Right ventricle myocardium inferior (tissue), 1 donor: ENCODE measurements at places on chromosomes 12 and 14.

DNA sequence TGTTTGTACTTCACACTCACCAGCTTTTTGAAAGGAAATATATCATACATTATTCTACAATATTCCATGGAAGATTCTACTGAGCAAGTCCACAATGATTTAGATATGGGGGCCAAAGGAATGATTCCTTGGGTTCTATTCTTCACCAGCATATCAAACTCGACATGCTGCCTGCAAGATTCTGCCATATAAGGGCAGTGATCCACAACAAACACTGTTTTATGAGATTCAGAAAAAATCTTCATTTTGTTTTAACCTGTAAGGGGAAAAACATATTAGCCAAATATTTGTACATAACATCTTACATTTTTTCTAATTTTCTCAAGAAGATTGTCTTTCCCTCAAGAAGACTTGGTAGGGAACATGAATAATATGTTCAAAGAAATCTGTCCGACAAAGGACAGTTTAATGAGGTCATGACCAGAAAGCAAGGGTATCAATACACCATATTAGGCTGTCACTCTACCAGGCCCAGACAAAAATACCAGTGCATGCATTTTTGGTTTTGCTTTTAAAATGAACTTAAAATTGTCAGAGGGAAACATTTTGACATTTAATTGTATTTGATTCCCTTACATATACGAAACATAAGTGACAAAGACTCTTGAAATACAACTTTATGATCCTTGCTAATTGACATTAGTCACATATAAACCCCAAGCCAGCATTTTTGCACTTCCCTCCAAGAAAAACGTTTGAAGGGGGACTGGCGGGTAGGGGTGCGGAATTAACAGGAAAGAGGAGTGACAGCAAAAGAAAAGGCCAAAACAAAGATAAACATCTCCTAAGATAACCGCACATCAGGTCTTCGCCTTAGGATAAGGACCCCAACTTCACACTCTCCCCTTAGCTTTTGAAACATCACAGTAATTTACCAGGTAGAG is 980 bp downstream of the INTS13 start:
- DNase-seq: no peak

DNA sequence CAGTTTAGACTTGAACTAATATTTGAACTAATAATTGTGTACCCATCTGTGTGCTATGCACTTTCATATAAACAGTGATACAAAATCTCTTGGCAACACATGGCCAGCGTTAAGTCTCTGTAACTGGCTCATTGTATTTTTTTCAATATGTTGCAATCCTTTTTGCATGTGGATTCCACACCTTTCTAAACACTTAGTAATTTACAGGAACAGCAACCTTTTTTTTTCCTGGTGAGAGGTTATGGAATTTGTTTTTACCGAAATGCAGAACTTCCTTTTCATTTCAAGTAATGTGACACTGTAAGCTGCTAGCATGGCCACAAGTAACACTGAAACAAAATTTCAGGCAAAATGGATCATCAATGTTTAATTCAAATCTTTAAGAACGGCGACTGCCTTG is 45.4 kb upstream of the EPS8 start:
- DNase-seq: no peak

- DNase-seq: no peak
Observed at GRCh38 chr14:88063811-88064210, 58.9 kb downstream of the GPR65 start.

- no peak for DNase-seq
Observed at GRCh38 chr12:65642061-65642661, 182.1 kb upstream of the HMGA2 start.

- no peak for DNase-seq
Observed at GRCh38 chr12:31620311-31620710, 29.4 kb upstream of the DENND5B start.

- DNase-seq: no peak
Observed at GRCh38 chr14:32726516-32726915, 212.2 kb upstream of the NPAS3 start.

DNA sequence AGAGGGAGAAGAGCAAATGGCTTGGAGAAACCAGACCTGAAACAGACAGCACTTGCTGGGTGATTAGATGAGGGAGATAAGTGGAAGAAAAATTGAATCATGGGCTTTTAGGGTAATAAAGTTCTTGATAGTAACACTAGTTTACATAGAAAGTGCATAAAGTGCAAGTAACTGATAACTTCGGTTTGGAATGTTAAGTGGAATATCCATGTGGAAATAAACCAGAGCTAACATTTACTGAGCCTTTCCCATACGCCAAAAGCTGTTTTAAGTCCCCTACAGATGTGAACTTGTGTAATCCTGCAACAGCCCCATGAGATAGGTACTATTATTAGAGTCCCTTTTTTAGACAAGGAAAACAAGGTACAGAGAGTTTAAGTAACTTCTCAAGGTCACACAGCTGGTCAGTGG is 77.1 kb upstream of the NUDT4 start:
- DNase-seq: no peak

- DNase-seq: no peak
Observed at GRCh38 chr14:58787592-58787991, 149.8 kb downstream of the DACT1 start.

DNA sequence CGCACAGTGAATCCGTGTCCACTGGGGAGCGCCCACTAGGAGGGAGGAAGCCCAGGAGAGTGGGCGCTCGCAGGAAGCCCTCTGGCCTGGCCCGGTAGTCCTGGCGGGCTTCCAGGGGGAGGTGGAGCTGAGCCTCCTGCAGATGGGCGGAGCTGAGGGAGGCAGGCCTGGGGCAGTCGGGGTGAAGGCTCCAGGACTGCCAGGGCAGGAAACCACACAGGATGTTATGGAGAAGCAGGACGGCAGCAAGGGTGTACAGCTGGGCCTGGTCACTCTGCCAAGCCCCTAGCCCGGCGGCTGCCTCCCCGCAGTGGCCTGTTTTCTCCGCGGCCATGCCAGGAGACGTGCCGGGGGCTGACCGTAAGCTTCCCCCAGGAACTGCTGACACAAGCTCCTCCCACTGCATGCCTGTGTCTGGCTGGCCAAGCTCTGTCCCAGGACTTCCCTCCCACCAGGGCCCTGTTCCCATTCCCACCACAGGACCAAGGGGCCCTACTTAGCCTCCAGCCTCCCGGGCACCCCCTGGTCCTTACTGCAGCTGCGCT is 143.4 kb upstream of the C14orf180 start:
- peak; percentile 84 for DNase-seq

GRCh38 chr14:61395115-61395725 is 73.8 kb downstream of the PRKCH start:
- DNase-seq: no peak

- no peak for DNase-seq
Observed at GRCh38 chr14:42802346-42802745, 1195.7 kb downstream of the LRFN5 start.

DNA sequence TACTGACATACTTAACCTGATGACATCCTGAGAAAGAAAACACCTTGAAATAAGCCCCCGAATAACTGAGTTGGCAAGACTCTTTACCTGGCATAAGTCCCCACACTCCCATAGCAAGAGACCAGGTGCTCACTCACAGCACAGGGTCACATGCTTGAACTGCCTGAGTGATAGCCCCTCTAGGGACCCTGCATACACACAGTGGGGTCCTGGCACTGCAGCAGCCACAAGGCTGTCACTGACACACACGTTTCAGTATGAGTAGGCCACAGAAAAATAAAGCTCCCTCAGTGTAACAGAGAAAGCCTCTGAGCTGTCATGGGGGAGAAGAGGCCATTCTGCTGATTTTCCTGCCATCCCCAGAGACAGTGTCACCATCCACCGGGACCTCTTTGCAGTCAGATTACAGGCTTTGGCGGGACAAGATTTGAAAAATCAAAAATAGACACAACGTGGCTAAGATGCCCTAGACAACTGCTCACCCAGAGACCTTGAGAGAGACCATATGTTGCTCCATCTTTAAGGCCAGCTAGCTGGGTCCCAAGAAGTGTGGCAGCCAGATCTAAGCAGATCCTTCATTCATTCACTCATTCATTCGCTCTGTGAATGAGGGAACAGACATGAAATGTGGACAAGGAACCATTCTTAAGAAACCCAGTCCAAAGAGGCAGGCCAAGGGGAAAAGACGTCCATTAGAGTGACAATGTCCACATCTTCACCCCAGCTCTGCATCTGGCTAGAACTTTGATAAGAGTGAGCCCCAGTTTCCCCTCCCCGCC is 1.6 kb downstream of the SCARB1 start:
- no peak for DNase-seq

DNA sequence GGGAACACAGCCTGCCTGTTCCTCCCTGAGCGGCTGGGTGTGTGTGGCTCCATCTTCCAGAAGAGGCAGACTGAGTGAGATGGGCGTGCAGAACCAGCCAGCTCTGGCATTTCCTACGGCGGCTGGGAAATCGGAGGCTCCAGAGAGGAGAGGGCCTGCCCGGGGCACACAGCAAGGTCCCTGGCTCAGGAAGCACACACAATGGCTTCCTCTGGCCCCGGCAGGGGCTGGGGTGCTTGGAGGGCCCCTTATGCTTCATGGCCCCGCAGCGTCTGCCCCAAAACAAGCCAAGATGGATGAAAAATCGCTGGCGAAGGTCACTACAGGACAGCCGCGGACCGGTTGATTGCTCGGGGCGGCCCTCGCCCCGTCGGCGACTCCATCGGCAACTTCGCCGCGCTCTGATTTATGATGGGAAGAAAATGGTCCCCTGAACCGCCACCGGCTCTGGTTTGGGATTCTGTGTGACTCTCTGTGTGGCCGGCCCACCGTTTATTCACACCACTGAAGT is 191.5 kb upstream of the C14orf180 start:
- peak; percentile 55 for DNase-seq

- no peak for DNase-seq
Observed at GRCh38 chr12:64585104-64585503, 25.2 kb upstream of the RASSF3 start.

DNA sequence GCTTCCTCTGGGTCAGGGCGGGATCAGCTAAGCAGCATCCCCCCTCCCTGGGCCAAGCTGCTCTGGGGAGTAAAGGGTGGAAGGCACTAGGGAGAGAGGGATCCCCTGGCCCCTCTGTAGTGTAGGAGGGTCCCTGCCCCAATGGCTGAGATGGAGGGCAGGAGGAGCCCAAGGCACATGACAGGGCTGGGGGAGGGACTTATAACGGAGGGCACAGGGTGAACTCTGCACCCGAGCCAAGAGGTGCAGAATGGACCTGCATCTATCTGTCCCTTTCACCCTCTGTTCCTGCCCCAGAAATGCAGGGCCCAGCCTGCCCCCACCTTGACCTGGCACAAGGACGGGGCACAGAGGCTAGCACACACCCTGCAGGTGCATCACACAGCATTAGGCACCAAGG is 3.8 kb upstream of the ITGB7 start:
- no peak for DNase-seq

DNA sequence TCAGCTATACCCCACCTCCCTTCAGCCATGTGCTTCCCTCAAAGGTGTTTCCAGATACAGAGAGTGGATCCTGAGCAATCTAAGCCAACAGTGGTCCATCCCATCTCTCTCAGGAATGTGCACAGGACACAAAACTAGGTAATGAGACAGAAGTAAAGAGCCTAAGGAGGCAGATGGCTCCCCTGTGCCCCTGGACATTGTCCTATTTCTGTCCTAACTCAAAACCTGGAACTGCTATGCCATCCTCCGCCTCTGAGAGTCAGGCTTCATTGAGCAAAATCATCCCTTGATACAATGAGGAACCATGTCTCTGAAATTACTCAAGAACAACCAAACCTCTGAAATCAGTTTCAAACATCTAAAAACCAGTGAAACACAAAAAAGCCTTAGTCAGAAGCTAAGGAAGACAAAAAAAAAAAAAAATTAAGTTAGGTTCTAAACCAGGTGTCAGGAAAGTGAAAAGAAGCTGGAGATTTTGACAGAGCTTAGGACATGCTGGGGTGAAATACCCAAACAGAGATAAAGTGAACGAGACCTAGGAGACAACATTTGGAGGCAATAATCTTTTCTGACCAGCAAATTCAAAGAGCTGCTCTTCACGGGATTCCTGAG is 200.3 kb upstream of the PLEKHG7 start:
- no peak for DNase-seq

- peak; percentile 87 for DNase-seq
Observed at GRCh38 chr12:49043856-49044258, 16.7 kb downstream of the KMT2D start.

- no peak for DNase-seq
Observed at GRCh38 chr12:108955225-108955835, 65.5 kb downstream of the SVOP start.

DNA sequence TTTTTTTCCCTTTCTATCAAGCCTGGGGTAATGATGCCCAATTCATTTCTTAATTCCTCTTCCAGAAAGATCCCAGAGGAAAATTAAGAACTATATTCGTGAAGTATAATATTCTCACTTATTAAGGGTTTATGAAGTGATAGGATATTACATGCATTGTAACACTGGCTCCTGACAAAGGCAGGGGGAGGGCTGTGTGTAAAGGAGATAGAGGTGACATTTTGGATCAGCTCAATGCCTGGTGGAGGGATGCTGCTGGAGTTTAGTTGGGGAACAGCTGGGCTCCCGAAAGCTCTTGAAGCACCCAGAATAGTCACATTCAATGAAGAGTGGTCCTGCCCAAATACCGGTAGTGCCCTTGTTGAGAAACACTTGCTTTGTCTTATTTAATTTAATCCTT is 774 bp downstream of the SERPINA11 start:
- DNase-seq: no peak

DNA sequence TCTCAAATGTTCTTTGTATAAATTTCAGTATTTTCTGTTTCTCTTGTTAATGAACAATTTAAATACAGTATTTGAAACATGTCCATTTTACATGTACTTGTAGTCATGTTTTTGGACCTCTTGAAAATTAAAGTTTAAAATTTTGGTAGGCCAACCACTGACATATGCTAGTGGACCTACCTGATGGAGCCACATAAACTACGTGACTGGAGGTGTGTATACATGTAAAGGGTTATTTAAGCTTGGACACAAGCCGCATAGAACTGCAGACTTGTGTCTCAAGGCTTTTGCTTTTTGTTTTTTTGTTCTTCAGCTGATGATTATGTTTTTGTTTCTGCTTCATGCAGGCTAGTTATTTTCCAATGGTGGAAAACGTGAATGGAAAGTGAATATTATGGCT is 568.5 kb upstream of the MDGA2 start:
- DNase-seq: no peak

GRCh38 chr12:101685092-101685491 is 12.3 kb upstream of the CHPT1 start:
- no peak for DNase-seq

GRCh38 chr12:80700327-80700726 is 7.1 kb upstream of the MYF6 start:
- DNase-seq: no peak

DNA sequence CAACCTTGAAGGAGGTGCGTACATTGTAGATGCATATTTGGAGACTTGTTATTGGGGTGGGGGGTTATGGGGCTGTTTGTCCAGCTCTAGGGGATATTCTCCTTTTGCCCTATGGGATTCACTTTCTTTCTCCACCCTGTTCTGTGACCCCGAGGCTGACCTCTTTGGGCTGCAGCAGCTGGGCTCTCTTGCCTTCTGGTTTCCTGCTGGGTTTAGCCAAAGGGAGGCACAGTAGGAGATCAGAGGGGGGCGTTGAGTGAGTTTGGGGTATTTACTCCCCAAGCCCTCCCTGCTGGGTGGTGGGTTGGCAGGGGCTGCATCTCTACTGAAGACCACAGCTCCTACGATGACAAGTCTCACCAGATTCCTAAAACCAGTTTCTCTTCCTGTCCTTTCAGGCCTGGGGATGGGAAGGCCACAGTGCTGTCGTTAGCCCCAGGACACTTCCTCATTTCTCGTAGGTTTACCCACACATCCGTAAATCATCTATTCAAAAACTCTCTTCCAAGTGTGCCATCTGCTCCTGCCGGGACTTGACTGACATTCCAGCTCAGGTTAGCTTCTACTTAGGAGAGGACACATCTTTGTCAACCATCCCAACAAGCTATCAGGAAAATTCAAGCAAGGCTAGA is 127.1 kb downstream of the TMEM30B start:
- DNase-seq: no peak

- DNase-seq: no peak
Observed at GRCh38 chr12:104485651-104486362, 29.1 kb downstream of the CHST11 start.
